ENCODE measurements at places on chromosomes 3 and 15.

DNA sequence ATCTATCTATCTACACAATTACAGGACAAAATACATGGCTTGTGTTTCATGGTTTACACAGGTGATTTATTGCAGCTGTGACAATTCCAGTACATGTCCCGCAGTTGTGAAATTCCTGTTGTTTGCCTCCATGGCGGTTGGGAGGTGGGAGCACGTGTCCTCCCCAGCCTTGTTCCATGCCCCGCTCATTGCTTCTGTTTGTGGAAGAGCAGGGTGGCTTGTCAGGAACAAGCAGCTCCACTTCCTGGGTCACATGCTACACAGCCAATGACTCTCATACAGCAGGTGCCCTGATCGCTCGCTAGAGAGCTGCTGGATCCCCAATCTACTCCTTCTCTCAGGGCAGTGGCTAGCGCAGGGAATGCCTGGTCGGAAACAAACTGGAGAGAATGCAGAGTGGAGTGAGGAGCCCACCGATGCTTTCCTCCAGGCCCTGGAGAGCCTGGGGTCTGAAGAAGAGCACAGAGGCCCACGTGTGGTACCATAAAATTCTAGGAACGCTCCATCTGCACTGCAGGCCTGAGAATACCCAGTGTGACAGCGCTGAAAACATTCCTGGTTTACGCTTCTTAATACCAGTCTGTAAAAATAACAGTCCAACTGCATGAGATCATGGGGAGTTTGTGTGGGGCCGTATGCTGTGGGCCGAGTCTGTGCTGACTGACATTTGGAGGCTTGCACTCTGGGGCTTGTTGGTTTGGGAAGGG, 270.6 kb upstream of the RGMA start:
- peak; percentile 5 for DNase-seq

DNA sequence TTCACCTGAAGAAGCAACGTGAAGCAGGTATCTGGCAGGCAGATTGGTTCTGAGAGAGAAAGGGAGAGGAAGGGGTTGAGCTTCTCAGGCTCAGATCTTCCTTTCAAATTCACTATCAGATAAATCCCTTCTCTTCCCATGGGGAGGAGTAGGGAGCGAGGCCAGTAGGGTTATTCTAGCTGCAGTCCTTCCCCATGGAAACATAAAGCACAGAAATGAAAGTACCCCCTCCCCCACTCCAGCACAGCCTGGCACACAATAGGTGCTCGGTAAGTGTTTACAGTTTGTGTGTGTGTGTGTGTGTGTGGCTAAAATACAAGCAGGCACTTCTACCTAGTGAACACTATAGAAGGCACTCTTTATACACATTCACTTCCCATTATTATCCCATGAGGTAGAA, 20.8 kb upstream of the VPS8 start:
- DNase-seq, result no peak

DNA sequence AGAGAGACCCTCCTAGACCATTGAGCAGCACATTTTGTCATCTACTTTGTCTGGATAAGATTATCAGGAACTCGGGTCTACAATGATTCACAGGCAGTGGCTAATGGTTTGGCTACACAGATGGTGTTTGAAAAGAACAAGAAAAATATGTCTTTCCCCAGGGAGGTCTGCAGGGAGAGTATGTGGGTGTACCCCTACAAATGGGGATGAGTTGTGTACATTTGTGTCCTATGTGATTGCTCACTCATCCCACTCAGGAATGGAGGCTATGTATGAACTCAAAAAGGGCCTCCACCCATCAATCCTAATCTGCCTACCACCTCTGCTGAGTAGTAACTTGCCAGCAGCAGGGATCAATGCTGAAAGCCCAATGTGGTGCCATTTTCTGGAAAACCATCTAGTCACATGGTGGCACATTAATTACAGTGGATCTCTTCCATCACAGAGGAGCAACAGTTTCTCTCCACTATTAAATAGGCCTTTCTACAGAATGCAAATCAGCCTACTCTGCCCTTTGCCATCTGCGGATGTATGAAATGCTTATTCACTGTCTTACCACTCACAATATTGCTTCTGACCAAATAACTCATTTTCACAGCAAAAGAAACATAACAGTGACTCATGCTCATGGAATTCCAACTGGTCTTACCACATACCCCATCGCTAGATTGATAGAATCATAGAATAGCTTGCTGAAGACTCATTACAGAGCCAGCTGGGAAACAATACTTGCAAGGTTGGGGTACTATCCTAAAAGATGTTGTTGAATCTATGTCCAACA, 48.3 kb upstream of the TRIM42 start:
- DNase-seq, result no peak

DNA sequence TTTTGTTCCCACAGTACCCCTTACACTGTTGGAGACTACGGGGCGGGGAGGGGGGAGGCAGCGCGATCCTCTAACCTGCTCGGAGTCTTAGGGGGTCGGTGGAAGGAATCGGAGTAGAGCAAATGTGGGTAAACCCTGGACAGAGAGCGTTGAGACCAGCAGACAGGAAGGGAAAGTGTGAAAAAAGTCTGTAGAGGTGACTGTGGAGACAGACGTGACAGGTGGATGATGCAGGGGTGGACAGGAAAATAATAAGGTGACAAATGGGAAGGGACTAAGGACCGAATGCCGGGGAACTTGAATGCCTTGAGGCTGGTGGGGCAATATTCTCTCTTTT, 424 bp downstream of the EAF2 start:
- no peak for DNase-seq

- no peak for DNase-seq
Observed at GRCh38 chr3:56257826-56258225, 210.4 kb downstream of the ERC2 start.

DNA sequence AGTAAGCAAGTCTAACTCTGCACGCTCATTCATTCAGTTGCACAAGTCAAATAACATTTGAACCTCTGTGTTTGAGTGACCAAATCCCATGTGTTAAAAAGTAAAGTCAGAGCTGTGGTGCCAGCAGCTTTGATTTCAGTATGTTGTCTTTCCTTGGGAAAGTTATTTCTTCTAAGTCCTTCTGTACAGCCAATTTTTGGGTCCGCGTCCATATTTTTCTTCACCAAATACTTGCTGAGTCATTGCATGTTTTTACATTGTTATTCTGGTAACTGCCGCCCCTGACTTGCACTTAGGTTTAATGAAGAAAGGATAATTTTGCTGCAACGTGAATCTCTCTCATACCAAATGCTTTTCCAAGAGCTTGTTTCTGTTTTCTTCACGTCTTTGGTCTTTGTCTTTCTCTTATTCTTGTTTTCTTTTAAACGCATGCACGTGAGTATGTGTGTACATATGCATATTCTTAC, 56.7 kb downstream of the PLS1 start:
- no peak for DNase-seq

- no peak for DNase-seq
Observed at GRCh38 chr3:68866157-68866556, 66.2 kb downstream of the TAFA4 start.

GRCh38 chr3:128999102-128999501, 2.0 kb upstream of the EFCC1 start:
- no peak for DNase-seq

- DNase-seq, result no peak
Observed at GRCh38 chr3:155704061-155704460, 40.8 kb downstream of the PLCH1 start.

DNA sequence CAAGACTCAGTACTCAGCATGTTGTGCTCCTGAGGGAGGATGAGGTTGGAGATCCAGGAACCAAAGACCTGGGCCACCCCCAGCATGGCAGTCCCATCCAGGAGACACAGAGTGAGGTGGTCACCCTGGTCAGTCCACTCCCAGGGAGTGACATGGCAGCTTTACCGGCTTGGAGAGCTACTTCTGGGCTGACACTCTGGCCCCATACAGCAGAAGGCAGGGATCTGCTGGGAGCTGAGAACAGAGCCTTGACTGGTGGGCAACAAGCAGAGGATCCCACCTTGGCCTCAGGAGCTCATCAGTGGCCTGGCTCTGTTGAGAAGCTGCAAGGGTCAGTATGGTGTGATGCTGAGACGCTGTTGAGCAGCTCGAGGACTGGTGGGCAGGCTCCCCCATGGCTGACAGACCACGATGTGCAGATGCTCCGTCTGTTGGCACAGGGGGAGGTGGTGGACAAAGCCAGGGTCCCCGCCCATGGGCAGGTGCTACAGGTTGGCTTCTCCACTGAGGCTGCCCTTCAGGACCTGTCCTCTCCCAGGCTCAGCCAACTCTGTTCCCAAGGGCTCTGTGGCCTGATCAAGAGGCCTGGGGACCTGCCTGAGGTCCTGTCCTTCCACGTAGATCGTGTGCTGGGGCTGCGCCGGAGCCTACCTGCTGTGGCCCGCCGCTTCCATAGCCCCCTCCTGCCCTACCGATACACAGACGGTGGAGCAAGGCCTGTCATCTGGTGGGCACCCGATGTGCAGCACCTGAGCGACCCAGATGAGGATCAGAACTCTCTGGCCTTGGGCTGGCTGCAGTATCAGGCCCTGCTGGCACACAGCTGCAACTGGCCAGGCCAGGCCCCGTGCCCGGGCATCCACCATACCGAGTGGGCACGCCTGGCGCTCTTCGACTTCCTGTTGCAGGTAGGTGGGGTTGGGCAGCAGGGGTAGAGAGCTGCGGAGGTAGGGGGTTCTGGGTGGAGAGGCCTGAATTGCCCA, 53.8 kb downstream of the GASK1A start:
- DNase-seq, result no peak

DNA sequence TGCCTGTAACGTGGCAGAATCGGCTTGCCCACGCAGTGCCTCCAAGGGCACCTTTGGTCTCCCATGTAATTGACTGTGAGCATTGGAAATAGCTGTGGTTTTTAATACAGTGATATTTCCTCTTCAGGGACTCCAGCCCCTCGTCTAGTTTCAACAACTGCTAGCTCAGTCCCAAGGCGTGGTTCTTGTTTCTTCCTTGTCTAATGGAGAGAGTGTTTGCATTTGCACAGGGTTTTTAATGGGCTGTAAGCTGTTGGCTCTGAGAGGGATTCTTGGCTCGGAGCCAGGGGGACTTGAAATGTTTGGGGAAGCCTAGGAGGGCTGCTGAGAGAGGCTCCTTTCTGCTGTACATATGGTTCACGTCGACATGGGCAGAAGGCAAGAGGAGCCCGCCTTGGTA, 86.2 kb downstream of the THSD4 start:
- peak; percentile 22 for DNase-seq

GRCh38 chr3:152477422-152477821, 208.7 kb downstream of the MBNL1 start:
- DNase-seq, result no peak

GRCh38 chr15:35078221-35078915, 6.7 kb downstream of the NANOGP8 start:
- peak; percentile 15 for DNase-seq

DNA sequence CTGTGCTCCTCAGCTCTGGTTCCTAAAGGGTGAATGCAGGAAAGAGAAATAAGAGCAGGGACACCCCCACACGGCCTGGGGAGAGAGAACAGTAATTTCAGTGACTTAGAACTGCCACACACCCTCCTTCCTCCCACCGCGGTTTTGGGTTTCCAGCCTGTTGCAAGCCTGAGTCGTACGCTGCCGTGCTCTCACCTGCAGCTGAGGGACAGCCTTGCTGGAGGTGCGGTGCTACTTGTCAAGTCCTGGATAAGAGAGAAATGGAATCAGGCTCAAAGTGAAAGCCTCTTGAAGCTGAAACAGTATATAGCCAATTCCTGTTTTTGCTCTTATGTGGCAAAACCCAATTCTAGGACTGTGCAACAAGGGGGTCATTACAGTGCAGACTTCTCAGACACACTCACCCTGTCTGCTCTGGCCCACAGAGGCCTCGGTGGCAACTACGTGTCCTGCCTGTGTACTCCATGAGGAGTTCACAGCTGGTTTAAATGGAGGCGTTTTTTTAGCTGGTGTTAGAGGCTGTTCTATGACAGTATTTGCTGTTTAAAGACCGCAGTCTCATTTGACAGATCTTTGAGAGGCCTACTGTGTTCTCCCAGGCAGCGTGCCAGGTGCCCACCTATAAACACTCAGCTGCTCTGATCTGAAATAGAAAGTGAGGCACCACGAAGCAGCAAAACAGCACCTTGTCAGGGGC, 42.9 kb downstream of the TBC1D2B start:
- no peak for DNase-seq

GRCh38 chr3:93867425-93867824, 106.3 kb downstream of the PROS1 start:
- no peak for DNase-seq

DNA sequence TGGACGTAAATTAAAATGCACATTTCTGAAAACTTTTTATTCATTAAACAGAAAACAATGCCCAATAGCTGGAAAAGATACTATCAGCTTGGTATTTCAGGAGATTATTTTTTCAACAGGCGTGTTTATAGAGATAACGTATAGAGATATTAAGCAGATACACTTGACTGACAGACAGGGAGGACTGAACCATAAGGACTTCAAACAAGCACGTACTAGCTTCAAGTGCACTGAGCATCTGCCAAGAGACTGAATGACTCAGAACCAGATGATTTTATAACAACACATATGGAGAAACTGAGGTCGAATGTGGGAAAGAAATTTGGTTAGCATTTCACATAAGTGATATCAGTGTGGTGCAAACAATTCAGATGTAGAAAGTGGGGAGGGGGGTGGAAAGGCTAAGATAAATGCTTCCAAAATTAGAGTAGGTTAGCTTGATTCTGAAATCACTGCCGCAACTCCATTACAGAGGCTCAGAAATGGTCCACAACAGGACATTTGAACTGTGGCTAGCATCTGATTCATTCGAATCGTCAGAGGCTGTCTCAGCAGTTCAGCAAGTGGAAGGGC, 103.5 kb downstream of the SEMA6D start:
- DNase-seq, result no peak

GRCh38 chr3:58608648-58609047, 31.5 kb upstream of the FAM107A start:
- no peak for DNase-seq

DNA sequence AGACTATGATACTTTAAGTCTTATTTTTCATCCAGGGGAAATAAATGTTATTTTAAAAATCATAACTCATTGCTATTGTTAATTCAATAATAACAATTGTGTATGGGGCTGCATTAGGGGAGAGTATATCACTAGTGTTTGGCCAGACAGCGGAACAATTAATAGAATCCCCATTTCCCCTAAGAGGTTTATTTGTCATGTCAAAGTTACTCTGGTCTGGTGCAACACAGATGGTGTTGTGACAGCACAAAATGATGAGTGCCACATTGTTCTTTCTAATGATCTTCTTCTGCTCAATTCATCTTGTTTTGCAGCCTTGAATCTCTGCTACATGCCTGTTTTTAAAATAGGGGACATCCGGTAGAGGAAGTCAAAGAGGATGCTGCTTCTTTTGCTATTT, 351.6 kb downstream of the NSUN3 start:
- DNase-seq, result no peak

Measured in SHP77 treated with DMSO at 0.1 percent for 48 hours (cell line).